IPS DF 6.9 (cell line): ENCODE measurements at places on chromosomes 11 and 22.

DNA sequence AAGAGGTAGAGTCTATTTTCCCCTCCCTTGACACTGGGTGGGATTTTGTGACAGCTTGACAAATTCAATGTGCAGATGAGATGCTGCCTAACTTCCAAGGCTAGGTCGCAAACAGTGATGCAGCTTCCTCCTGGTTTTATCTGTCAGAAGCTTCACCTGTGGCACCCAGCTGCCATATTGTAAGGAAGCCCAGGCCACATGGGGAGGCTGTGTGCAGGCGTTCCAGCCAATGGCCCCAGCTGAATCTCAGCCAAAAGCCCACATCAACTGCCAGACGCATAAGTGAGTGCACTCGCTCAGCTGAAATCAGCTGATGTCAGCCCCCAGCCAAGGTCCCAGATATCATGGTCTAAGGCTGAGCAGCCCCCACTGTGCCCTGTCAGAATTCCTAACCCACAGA is 24.8 kb upstream of the LINC01488 start:
- no peak for DNase-seq

GRCh38 chr22:30268331-30268730 is 1.7 kb upstream of the OSM start:
- DNase-seq = no peak

DNA sequence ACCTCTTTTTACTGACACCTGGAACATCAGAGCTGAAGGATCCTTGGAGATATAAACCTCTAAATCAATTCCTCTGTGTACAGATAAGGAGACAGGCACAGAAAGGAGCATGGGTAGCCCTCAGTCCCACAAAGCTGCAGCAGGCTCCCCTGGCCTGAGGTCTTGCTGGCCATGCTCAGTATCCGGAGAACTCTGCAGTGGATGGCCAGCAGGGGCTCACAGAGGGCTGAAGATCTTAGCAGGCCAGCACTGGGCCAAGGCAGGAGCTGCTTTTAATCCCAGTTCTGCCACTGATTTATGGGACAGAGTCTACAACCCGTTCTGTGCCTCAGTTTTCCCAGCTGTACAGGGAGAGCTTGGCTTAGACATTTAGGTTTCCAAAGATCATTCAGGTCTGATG is 52.6 kb upstream of the LRRC32 start:
- DNase-seq = no peak

- DNase-seq = no peak
Measured at GRCh38 chr11:108958368-108959104, 293.7 kb downstream of the DDX10 start.

DNA sequence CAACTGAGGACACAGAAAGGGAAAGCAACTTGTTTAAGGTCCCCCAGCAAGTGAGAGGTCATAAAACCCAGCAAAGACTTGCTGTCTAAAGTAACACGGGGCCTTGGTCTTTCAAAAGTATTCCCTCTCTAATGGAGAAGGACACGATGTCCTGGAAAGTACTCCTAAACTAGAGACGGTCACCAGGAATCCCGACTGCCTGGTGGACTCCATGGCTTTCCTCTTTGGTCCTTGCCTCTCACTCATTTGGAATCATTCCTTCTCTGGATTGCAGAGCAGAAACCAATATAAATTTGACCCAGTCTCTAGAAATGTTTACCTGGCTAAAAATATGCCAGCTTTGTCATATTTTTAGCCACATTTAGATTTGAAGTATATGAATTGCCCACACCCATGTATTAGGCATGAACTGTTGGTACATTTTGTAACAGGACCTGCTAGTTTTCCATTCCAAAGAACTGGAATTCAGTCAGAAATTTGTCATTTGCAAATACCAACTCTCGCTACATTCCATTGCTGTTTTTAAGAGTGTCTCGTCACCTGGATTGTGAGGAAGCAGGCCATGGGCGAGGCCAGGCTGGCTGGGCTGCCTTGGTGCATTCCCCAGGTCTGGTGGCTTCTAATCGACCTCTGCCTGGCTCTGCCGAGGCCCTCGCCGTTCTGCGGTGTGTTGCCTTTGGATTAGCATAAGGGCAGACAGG is 12.9 kb downstream of the NAV2 start:
- no peak for DNase-seq
